ENCODE measurements at places on chromosomes 11 and 22.

- DNase-seq, result no peak
Measured at GRCh38 chr22:17964643-17965042, 59.7 kb downstream of the MICAL3 start.

DNA sequence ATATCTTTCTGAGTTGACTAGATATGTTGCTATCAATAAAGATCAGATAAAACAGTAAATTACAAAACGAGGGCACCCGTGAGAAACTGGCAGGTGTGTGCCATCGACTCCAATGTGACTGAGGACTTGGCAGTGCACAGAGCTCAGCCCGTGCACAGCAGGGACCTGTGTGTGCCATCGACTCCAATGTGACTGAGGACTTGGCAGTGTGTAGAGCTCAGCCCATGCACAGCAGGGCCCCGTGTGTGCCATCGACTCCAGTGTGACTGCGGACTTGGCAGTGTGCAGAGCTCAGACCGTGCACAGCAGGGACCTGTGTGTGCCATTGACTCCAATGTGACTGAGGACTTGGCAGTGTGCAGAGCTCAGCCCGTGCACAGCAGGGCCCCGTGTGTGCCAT, 347.2 kb upstream of the B3GAT1 start:
- DNase-seq, result no peak

GRCh38 chr11:14638561-14638960, 5.0 kb upstream of the PDE3B start:
- DNase-seq, result peak; percentile 87

GRCh38 chr11:96145163-96145585, 197.8 kb downstream of the MAML2 start:
- no peak for DNase-seq

DNA sequence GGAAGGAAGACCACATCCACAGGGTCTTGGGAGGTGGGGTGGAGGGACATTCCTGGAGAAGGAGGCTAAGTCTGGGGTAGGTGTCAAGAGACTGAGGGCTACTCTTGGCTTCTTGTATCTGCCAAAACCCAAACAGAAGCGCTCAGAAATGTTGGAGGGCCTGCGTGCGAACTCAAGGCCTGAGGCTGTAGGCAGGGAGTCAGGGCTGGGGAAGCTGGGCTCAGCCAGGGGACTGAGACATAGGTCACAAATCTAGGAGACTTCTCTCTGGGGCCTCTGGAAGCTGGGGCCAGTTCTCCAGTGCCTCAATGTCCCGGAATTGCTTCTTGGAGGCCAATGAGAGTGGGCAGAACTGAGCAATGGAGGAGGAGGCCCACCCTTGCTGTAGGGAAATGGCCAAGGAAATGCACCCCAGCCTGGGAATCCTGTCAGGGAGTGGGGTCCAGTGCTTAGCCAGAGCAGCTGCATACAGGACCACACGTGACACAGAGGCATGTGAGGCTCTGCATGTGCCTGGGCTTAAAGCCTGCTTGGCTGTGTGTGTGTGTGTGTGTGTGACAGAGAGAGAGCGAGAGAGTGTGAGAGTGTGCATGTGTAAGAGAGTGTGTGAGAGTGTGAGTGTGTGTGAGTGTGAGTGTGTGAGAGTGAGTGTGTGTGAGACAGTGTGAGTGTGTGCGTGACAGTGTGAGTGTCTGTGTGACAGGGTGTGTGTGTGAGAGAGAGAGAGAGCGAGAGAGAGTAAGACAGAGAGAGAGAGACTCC, 141.3 kb downstream of the ST3GAL4 start:
- DNase-seq, result no peak

DNA sequence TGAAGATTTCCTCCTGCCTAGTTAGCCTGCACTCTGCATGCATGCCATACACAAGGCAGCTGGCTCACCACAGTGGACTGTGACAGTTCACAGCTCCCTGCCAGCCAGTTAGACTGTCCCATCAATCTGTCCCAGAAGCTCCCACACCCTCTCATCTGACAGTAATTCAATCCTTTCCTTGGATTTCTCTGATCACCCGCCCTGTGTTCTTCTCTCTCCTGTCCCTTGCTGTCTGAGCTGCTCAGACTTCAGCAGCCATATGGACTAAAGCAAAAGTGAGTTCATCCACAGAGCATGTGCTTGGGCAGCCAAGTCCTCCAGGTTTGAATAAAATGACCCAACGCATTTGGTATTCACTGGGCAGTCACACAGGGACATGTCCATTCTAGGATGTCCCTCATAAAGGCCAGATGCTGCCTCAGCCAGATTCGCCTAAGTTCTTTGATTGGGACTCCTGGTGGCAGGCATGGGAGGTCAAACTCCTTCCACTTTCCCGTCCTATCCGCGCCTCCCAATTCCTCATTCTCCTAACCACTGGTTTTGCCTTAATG, 54.5 kb upstream of the ZBTB44 start:
- DNase-seq, result no peak

GRCh38 chr22:25051073-25051472, 98.6 kb downstream of the KIAA1671 start:
- DNase-seq, result peak; percentile 40

DNA sequence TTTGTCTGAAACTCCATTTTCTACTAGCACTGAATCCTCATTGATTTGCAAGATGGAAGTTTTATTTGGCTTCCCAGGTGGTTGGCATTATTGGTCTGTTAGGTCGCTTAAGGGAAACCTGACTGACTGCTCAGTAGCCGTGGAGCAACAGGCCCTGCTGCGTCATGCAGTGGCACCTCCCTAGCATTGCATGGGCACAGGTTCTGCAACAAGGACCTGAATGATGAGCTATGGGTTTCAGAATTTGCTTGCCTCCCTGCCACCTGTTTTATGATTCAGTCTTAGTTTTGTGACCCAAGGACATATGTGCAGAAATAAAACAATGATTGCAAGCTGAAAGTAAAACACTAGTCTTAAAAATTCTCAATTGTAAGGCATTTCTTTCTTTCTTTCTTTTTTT, 128.5 kb downstream of the SLC1A2 start:
- no peak for DNase-seq

Measured in hematopoietic multipotent progenitor cell treated with erythropoietin and hydrocortisone succinate and interleukin-3 and kit ligand, for 6 days (in vitro differentiated cells).